Suppressor macrophage treated with lipopolysaccharide for 1 hour (primary cell): ENCODE measurements at places on chromosomes 16 and 17.

DNA sequence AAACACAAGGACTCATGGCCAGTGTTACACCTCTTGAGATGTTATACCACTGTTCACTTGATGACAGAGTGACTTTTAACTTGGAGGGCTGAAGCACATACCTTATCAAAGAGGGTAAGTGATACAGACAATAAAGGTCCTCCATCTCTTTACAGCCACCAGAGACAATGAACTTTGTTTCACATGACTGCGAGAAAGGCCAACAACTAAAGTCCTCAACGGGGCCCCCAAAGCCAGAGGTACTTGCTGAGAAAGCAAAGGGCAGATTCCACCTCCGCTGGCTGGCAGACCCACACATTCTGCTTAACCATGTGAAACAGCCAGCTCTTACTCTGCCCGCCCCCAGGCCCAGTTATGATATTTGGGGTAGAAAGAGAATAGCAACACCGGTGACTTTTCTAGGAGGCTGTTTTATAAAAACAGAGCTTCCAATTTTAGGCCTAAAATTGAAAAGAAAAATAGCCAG is 21.4 kb downstream of the DCUN1D3 start:
- no peak for DNase-seq

DNA sequence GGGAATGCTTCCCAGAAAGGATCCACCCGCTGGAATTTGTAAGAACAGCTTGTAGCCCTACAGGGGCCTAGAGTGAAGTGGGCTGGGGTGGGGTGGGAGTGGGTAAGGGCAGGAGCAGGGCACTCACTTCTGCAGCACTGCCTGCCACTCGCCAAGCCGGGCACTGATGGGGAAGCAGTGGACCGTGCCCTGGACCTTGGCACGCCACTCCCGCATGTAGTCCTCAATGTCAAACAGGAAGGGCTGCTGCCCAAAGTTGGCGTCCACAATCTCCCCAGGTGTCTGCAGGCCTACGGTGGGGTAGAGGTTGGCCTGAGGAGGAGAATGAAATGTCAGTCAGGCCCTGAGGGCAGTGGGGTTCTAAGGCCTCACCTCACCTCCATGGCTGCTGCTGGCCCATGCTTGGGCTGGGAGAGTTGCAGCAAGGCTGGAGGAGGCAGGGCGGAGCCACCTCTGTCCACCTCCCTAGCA is 15.7 kb upstream of the GFOD2 start:
- no peak for DNase-seq

GRCh38 chr17:48526608-48527546 is 3.9 kb downstream of the HOXB1 start:
- no peak for DNase-seq

- DNase-seq = no peak
Observed at GRCh38 chr17:80577876-80578570, 33.4 kb downstream of the RPTOR start.

DNA sequence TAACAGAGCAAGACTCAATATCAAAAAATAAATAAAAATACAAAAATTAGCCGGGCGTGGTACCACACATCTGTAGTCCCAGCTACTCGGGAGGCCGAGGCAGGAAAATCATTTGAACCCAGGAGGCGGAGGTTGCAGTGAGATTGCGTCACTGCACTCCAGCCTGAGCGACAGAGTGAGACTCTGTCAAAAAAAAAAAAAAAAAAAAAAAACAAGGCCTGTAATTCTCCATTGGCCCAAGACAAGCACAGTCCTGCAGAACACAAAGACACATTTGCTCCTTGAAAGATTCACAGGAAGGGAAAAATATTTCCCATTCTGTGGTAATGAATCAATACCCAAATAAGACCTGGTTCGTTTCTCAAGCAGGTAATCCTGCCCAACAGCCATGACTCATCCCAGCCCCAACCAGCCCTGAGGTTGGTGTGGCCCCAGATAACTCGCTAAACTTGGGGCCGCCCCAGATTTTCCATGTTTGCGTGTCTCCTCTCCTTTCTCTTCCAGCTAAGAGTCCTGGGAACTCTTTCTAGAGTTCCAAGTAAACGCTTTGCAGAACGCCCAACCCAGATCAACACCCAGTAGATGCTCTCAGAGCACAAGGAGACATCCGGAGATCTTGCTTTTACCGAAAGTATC is 40.3 kb upstream of the SNN start:
- no peak for DNase-seq

- no peak for DNase-seq
Observed at GRCh38 chr17:65228287-65228686, 91.1 kb downstream of the RGS9 start.

GRCh38 chr17:14730821-14731220 is 429.9 kb downstream of the HS3ST3B1 start:
- no peak for DNase-seq

DNA sequence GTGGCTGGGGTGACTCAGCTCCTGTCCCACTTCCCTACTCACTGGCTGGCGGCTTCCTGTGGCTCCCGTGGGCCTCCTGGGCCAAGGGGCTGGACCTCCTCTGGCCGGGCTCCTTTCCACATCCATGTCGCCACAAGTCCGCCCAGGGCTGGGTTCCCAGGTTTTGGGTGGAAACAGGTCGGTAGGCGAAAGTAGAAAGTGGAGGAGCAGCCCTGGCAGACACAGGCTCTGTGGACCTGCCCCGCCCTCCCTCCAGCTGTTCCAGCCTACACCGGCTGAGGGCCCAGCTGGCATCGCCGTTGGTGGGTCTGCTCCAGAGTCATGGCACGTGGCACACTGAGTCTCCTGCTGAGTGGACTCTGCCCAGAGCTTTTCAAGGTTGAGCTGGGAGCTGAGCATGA is 28.7 kb downstream of the GSE1 start:
- DNase-seq = peak; percentile 8

- DNase-seq = no peak
Observed at GRCh38 chr17:50059256-50059655, 3.3 kb downstream of the ITGA3 start.

DNA sequence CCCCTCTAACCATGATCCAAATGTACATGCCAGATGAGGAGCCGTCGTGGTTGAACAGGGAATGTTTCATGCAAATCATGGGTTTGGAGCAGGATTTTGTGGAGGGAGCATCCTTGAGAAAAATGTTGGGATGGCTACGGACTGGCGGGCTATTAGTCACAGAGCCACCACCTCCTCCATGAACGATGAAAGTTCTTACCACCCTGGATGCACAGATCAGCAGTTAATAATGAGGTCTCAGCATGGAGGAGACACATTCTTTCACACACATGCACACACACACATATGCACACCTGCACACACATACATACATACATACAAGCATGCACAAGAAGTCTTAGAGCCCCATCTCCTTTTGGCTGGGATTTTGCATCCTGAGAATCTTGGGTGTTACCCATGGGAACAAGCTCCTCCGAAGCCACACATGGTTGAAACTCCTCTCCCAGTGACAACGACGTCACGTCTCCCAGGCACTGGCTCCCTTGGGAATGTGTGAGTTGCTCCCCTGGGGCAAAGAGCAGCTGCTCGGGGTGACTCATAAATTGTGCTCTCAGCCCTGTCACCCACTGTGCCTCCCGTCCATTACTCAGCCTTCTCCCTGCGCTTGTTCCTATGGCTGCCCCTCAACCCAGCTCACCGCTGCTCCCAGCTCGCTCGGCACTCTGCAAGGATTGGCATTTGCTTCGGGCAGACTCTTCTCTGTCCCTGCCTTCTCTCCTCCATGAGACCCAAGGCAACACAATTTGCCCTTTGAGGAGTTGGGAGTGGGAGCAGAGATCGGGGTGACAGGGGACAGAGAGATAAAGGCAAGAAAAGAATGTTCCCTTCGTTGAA is 344.6 kb downstream of the SOX9 start:
- no peak for DNase-seq
